ENCODE measurements at places on chromosomes 11 and 22. TPM values are rescaled to one million over a fixed set of nuclear protein-coding genes. Genes with fewer than 3 reads are reported as not detected.

DNA sequence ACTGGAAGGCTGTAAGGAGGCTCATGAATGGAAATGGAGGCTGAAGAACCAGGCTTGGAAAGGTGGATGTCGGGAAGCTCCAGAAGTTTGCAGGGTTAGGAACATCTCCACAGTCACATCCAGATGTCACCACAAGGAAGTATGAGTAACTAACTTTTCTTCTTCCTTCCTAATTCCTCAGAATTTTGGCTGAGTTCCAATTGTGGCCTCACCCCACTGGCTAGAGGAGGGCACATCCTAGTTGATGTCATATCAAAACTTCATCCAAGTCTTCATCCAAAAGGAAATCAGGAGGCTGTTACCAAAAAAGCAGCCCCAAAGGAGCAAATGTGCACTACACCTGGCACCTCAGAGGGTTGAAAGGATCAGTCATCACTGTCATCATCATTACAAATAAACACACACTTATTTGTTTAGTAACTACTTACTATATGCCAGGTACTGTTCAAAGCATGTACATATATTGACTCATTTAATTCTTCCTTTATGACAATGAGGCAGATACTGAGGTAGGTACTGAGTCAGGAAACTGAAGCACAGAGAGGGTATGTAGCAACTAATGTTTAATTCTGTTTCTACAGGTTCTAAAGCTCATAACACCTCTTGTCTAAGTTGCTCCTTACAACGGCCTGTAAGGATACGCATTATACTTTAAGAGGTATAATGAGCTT, 7.3 kb upstream of the PTPN5 start:
- H3K36me3 ChIP-seq: no peaks in the 10 kb centered on the region
- H3K27ac ChIP-seq: no peak overlapping the region
- H3K27me3 ChIP-seq: no peaks in the 10 kb centered on the region

- no peak overlapping the region for H3K4me3 ChIP-seq
Measured at GRCh38 chr22:17267661-17268330, 48.6 kb upstream of the ADA2 start.

DNA sequence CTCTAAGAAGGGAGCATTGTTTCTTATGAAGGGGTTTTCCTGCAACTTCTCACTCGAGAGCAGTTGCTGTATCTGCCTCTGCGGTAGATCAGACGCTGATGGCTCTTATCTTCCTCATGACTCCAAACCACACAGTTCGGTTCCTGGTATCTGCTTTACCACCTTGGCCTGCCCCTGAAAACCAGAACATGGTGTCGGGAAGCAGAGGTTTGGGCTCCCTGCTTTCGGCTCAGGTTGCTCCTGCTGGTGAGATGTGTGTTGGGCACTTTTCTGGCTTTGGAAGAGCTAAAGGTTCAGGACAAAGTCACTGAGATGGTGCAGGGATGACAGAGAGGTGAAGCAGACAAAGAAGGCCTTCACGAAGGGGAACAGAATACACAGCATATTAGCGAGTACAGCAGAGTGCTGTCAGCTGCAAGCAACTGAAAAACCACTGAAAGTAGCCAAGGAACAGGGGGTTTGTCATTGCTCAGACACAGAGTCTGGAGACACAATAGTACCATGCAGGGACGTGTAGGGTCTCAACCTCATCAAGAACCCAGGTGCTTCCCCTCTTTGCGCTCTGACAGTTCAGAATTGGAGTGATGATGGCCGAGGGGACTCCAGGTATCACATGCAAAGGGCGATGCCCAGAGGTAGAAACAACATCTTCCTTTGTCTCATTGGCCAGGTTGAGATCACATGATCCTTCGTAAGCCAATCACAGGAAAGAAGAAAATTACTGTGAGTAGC, 11.9 kb upstream of the CSF2RB start:
- no peaks in the 10 kb centered on the region for H3K36me3 ChIP-seq
- H3K4me3 ChIP-seq: no peak overlapping the region
- no peaks in the 10 kb centered on the region for H3K27me3 ChIP-seq
- no peak overlapping the region for H3K27ac ChIP-seq
- no peak for DNase-seq
- no peaks in the 10 kb centered on the region for H3K4me1 ChIP-seq

GRCh38 chr11:14821031-14821430, 71.0 kb downstream of the CYP2R1 start:
- no peaks in the 10 kb centered on the region for H3K4me1 ChIP-seq
- H3K4me3 ChIP-seq: no peak overlapping the region
- H3K27me3 ChIP-seq: no peaks in the 10 kb centered on the region

GRCh38 chr11:20066783-20067156, 93.5 kb downstream of the DBX1 start:
- no peaks in the 10 kb centered on the region for H3K36me3 ChIP-seq
- no peak for DNase-seq
- no peaks in the 10 kb centered on the region for H3K4me1 ChIP-seq
- H3K27ac ChIP-seq: no peak overlapping the region

- no peaks in the 10 kb centered on the region for H3K36me3 ChIP-seq
- no peak overlapping the region for H3K4me3 ChIP-seq
Measured at GRCh38 chr11:78196661-78197091, 8.0 kb downstream of the USP35 start.

- H3K27me3 ChIP-seq: no peaks in the 10 kb centered on the region
- no peak overlapping the region for H3K4me3 ChIP-seq
- no peak overlapping the region for H3K27ac ChIP-seq
- DNase-seq: no peak
- no peaks in the 10 kb centered on the region for H3K4me1 ChIP-seq
- H3K36me3 ChIP-seq: no peaks in the 10 kb centered on the region
Measured at GRCh38 chr11:18457450-18457849, 1.8 kb downstream of the LDHAL6A start.

- no peaks in the 10 kb centered on the region for H3K27me3 ChIP-seq
- no peak overlapping the region for H3K4me3 ChIP-seq
- no peak overlapping the region for H3K27ac ChIP-seq
- H3K36me3 ChIP-seq: peaks cover 52% of the 10 kb centered on the region
- no peak for DNase-seq
- H3K4me1 ChIP-seq: no peaks in the 10 kb centered on the region
Measured at GRCh38 chr22:32395107-32395506, 16.9 kb downstream of the RTCB start.

DNA sequence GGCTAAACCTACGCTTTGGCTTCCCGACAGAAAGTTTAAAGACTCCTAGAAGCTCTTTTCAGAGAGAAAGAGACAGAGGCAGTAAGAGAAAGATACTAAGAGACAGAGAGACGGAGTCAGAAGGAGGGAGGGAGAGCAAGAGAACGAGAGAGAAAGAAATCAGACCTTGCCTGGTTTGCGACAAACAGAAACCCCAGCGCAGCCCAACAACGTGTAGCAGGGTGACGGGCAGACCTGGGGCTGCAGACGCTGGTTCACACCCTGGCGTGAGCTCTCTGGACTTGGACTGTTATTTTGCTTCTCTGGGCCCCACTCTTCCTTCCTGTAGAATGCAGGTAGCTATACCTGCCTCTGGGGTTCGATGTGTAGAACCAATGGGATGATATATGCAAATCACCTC, 244.4 kb upstream of the SYN3 start:
- H3K36me3 ChIP-seq: no peaks in the 10 kb centered on the region
- no peak overlapping the region for H3K27ac ChIP-seq
- no peak overlapping the region for H3K4me3 ChIP-seq
- H3K4me1 ChIP-seq: no peaks in the 10 kb centered on the region

DNA sequence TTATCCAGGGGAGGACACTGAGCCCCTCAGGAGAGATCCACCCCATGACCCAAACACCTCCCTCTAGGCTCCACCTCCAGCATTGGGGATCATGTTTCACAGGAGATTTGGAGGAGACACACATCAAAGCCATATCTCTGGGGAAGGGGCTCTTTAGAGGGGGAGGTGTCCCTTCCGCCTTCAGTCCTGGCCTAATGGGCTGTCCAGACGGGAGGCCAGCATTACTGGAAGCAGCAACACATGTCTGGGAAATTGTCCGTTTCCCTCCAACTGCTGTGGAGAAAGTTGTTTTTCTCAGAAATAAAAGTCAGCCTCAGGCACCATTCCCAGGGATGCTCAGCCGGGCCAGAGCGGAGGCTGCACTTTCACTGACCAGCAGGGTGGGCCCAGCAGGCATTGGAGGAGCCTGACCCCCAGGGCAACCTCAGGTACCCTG, 9.5 kb downstream of the CACNA1I start:
- no peaks in the 10 kb centered on the region for H3K36me3 ChIP-seq
- H3K4me1 ChIP-seq: no peaks in the 10 kb centered on the region
- DNase-seq: no peak
- H3K27me3 ChIP-seq: no peaks in the 10 kb centered on the region

- H3K27me3 ChIP-seq: no peaks in the 10 kb centered on the region
- no peak overlapping the region for H3K27ac ChIP-seq
- no peak for DNase-seq
- no peak overlapping the region for H3K4me3 ChIP-seq
Measured at GRCh38 chr22:44622147-44622427, 79.9 kb upstream of the PRR5 start.

DNA sequence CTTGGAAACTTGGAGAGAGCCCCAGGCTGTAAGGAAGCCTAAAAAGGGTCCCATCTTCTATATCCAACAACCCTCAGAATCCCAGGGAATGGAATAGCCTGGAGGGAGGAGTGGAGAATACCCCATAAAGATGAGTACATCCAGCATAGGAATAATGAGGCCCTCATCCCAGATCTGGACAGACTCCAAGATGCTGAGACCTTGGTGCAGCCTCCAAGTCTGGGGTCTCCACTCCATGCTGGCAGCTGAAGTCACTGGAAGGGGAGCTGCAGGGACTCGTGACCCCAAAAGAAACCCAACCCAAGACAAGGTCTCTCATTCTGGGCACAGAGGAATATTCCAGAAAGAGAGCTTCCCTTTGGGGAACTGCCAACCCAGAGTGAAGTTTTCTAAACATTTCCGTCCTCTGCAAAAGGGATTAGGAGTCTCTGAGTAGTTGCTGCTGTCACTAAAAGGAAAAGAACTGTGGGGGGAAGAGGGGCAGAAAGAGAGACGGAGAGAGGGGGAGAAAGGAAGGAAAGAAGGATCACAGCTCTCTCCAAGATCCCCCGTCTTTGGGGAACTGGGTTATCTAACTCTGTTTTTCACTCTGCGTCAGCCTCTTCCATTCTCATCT, 589 bp downstream of the SCGB1A1 start:
- no peaks in the 10 kb centered on the region for H3K27me3 ChIP-seq
- no peaks in the 10 kb centered on the region for H3K4me1 ChIP-seq
- peak overlapping the region; percentile 5 for H3K27ac ChIP-seq

- no peak overlapping the region for H3K4me3 ChIP-seq
- no peak overlapping the region for H3K27ac ChIP-seq
- H3K4me1 ChIP-seq: no peaks in the 10 kb centered on the region
- no peak for DNase-seq
Measured at GRCh38 chr11:131311776-131312514, 58.5 kb upstream of the NTM start.

- peaks cover 9% of the 10 kb centered on the region for H3K36me3 ChIP-seq
- peaks cover 10% of the 10 kb centered on the region for H3K4me1 ChIP-seq
- H3K27ac ChIP-seq: no peak overlapping the region
- no peak overlapping the region for H3K4me3 ChIP-seq
- DNase-seq: no peak
- no peaks in the 10 kb centered on the region for H3K27me3 ChIP-seq
Measured at GRCh38 chr11:47573321-47573720, 5.4 kb downstream of the KBTBD4 start.

- peak overlapping the region; percentile 76 for H3K4me3 ChIP-seq
- H3K4me1 ChIP-seq: peaks cover 7% of the 10 kb centered on the region
- no peak overlapping the region for H3K27ac ChIP-seq
- peaks cover 8% of the 10 kb centered on the region for H3K27me3 ChIP-seq
Measured at GRCh38 chr11:114058871-114059277, 637 bp upstream of the ZBTB16 start.

DNA sequence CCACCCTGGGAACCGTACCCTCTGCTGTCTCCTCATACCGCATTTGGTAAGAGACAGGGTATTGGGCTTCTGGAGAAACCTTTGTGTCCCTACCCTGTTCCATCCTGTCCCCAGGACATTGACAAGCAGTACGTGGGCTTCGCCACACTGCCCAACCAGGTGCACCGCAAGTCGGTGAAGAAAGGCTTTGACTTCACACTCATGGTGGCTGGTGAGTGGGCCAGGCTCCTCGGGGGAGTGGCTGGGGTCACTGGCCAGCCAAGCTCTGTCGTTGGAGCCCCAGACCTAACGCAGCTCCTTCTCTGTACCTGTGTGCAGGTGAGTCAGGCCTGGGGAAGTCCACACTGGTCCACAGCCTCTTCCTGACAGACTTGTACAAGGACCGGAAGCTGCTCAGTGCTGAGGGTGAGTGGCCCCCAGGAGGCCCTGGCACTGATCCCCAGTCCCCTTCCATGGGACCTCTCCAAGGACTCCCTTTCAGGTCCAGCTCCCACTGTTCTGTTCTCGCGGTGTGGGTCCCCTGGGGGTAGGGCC, 3.8 kb upstream of the GP1BB start:
- H3K36me3 ChIP-seq: no peaks in the 10 kb centered on the region
- H3K4me3 ChIP-seq: no peak overlapping the region
- peaks cover 8% of the 10 kb centered on the region for H3K4me1 ChIP-seq

- H3K4me1 ChIP-seq: no peaks in the 10 kb centered on the region
- H3K36me3 ChIP-seq: no peaks in the 10 kb centered on the region
- peak; percentile 31 for DNase-seq
- H3K27ac ChIP-seq: no peak overlapping the region
- no peaks in the 10 kb centered on the region for H3K27me3 ChIP-seq
Measured at GRCh38 chr11:36258730-36259360, 30.4 kb downstream of the COMMD9 start.

GRCh38 chr11:65588199-65589054, 7.2 kb downstream of the KCNK7 start:
- H3K4me3 ChIP-seq: no peak overlapping the region
- no peaks in the 10 kb centered on the region for H3K27me3 ChIP-seq
- no peaks in the 10 kb centered on the region for H3K36me3 ChIP-seq

GRCh38 chr11:97893612-97894011, 1127.1 kb upstream of the CNTN5 start:
- H3K4me3 ChIP-seq: no peak overlapping the region
- H3K36me3 ChIP-seq: no peaks in the 10 kb centered on the region
- H3K27ac ChIP-seq: no peak overlapping the region

- H3K4me1 ChIP-seq: no peaks in the 10 kb centered on the region
- no peaks in the 10 kb centered on the region for H3K27me3 ChIP-seq
- no peaks in the 10 kb centered on the region for H3K36me3 ChIP-seq
- no peak overlapping the region for H3K27ac ChIP-seq
- H3K4me3 ChIP-seq: no peak overlapping the region
Measured at GRCh38 chr11:9535189-9535781, 38.2 kb upstream of the WEE1 start.

GRCh38 chr22:38276166-38276565, 3.4 kb upstream of the TMEM184B start:
- H3K4me3 ChIP-seq: no peak overlapping the region
- H3K4me1 ChIP-seq: peaks cover 15% of the 10 kb centered on the region
- no peak for DNase-seq
- H3K27me3 ChIP-seq: no peaks in the 10 kb centered on the region
- no peak overlapping the region for H3K27ac ChIP-seq

PGR gene
- total RNA-seq: 0.27 TPM

SMTNL1 gene
- total RNA-seq: not detected

SLC29A2 gene
- 20.2 TPM for total RNA-seq

OR10A3 gene
- total RNA-seq: not detected

PGM2L1 gene
- 11.1 TPM for total RNA-seq

ACCS gene
- total RNA-seq: 20.0 TPM

TNNI2 gene
- not detected for total RNA-seq

MN1 gene
- 1.5 TPM for total RNA-seq

ASRGL1 gene
- 32.5 TPM for total RNA-seq

ELMOD1 gene
- 0.11 TPM for total RNA-seq

SCARF2 gene
- total RNA-seq: 3.1 TPM
